ENCODE measurements at places on chromosomes 7 and 10.

- DNase-seq: no peak
Observed at GRCh38 chr7:139264220-139264619, 33.2 kb downstream of the UBN2 start.

GRCh38 chr7:102993718-102994029 lies 80.9 kb downstream of the LRRC17 start:
- DNase-seq: no peak

- peak; percentile 94 for DNase-seq
Observed at GRCh38 chr10:4241724-4242345, 456.8 kb upstream of the KLF6 start.

DNA sequence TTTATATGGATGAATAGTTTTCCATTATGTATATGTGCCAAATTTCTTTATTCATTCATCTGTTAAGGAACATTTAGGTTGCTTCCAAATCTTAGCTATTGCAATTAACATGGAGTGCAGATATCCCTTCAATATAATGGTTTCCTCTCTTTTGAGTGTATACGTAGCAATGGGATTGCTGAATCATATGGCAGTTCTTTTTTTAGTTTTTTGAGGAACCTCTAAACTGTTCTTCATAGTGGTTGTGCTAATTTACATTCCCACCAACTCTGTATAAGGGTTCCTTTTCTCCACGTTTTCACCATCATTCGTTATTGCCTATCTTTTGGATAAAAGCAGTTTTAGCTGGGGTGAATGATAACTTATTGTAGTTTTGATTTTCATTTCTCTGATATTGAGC lies 46.5 kb downstream of the FAS start:
- DNase-seq: no peak

DNA sequence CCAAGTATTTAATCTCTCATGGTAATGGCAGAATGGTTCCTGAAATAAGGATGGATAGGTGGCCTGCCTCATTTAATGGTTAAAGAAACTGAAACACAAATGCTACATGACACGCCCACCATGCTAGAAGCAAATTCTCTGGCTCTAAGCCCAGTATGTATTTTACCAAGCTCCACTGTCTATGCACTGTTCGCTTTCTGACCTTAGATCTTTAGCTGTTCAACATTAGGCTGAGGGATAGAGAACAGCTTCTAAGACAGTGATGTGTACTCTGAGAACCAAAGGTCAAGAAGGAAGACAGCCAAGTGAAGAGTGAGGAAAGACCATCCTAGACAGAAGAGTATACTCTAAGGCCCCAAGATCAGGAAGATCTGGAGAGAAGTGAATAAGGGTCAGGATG lies 26.6 kb downstream of the FAM3C start:
- DNase-seq: peak; percentile 10

Data from AG09319 (cell line).